ENCODE measurements at places on chromosomes 13 and 19.

GRCh38 chr13:37475966-37476365 lies 122.6 kb downstream of the POSTN start:
- DNase-seq = no peak

GRCh38 chr13:38309397-38309796 lies 40.3 kb upstream of the UFM1 start:
- no peak for DNase-seq

- no peak for DNase-seq
Observed at GRCh38 chr13:99514801-99515200, 13.5 kb downstream of the TM9SF2 start.

DNA sequence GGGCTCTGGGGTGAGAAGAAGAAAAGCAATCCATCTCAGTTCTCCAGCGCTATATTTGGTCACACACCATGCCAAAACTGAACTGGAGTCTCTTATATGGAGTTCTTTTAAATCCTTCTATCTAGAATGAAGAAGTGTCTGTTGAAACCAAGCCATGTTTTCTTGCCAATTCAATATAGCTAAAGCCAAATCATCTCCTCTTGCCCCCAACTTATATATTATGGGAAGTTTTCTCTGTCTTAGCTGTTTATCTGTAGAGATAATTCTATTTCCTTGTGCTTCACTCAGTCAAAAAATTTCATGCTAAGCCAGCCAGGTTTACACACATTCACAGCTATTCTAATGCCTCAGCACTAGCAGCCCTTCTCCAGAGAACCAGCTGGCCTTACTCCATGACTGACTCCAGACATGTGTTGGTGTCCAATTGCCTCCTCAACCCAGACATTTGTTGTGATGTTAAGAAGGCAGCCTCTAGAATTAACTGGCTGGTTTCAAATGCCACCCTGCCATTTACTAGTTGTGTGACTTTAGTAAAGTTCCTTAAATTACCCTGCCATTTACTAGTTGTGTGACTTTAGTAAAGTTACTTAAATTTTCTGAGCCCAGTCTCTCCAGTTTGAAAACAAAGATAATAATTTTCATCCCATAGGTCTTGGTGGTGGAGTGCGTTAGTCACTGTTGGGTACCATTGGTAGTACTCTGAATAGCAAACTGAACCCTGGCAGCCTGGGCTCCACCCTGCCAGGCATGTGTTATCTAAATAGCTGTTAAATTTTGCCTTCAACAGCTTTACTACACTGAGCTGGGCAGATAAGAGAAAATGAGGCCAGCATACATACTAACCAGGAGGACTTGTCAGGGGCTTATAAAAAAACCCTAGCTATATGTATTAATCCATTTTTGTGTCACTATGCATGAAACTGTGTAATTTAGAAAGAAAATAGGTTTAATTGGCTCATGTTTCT lies 525.1 kb downstream of the LMO7 start:
- DNase-seq = no peak

DNA sequence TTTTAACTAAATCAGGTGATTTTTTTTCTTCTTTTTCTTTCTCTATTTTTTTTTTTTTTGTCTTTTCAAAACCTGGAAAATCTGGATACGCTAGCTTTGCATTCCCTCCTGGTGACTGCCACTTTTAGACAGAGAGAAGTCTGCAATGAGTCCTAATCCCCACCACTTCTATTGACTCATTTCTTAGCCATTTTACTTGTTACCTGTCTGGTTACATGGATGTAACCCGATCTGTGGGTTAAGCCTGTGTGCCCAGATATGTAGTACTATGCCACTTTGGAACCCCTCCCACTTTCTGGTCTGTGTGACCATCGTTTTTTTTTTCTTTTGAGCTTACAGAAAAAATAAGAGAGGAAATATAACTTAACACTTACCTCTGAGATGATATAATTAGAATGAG lies 817.8 kb upstream of the PCDH9 start:
- no peak for DNase-seq

DNA sequence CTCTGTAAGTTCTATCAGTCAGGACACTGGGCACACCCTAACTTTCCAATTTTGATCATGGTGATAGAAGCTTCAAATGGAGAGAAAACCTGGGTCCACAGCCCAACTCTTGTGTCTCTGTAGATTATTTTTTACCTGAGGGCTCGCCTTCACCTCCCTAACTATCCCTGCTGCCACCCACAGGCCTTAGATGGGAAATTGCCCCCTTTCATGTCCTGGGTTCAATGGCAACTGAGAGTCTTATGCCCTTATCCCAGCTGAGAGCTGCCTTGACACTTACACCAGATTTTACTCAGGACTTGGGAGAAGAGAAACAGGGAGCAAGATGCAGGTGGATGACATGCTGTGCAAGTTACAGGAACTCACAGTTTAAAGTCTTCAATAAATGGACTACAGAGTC lies 81.7 kb downstream of the RAP2A start:
- no peak for DNase-seq

GRCh38 chr19:58021541-58022282 lies 12.1 kb upstream of the ZSCAN1 start:
- no peak for DNase-seq

DNA sequence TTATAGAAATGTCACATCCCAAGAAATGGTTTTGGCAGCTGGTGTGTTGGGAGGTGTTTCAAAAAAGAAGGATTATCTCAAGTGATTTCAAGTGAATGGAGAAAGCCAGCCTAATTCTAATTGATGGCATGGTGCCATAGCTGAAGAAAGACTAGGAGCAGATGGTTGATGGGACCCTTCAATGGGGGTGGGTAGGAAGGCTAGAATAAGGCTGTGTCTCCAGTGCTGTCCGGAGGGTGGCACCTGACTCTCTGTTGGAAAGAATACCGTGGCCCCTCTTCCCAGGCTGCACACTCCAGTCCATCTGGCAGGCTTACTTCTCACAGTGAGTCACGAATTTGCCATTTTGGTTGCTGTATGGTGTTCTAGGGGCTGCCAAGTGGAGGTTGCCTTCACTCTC lies 51.0 kb upstream of the GPR12 start:
- no peak for DNase-seq

Measured in suprapubic skin (tissue), 4 donors.